ENCODE measurements at places on chromosomes 12 and 14. TPM values are rescaled to one million over a fixed set of nuclear protein-coding genes. Genes with fewer than 3 reads are reported as not detected.

HOMEZ gene
- 15.3 TPM for total RNA-seq

ACOT6 gene
- total RNA-seq, result not detected

PAPLN gene
- 5.6 TPM for total RNA-seq

FOXG1 gene
- total RNA-seq, result not detected

FITM1 gene
- 1.3 TPM for total RNA-seq

RIMBP2 gene
- total RNA-seq, result 5.4 TPM

ADCY6 gene
- total RNA-seq, result 207 TPM

OTX2 gene
- not detected for total RNA-seq

WIF1 gene
- 0.19 TPM for total RNA-seq

INSM2 gene
- not detected for total RNA-seq

CCDC196 gene
- 0.98 TPM for total RNA-seq

DDX54 gene
- 53.2 TPM for total RNA-seq

ALDH2 gene
- total RNA-seq, result 304 TPM

FOXN3 gene
- 154 TPM for total RNA-seq

LMO3 gene
- total RNA-seq, result 3.6 TPM

CD163 gene
- total RNA-seq, result 7.6 TPM

LUM gene
- total RNA-seq, result 83.2 TPM

PLEKHD1 gene
- total RNA-seq, result 0.06 TPM

GRCh38 chr14:86296173-86296572 lies 766.2 kb downstream of the FLRT2 start:
- no peak for DNase-seq

- no peak for DNase-seq
Measured at GRCh38 chr12:64733857-64734256, 25.3 kb downstream of the GNS start.

DNA sequence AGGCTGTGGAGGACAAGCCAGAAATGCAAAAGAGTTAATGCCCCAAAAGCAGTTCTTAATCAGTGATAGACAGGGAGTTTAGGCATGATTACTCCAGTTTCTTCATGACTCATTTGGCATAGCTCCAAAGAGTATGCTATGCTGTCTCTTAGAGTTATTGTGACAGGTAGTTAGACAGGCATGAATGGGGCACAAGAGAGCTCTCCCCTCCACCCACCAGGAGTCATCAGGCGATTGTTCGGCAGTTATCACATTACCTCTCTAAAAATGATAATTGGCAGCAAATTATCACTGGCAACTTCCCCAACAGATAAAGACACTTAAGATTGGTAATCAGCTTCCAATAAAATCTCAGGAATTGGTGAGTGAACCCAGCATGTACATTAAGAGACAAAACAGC lies 320.1 kb downstream of the DAD1 start:
- DNase-seq, result no peak

DNA sequence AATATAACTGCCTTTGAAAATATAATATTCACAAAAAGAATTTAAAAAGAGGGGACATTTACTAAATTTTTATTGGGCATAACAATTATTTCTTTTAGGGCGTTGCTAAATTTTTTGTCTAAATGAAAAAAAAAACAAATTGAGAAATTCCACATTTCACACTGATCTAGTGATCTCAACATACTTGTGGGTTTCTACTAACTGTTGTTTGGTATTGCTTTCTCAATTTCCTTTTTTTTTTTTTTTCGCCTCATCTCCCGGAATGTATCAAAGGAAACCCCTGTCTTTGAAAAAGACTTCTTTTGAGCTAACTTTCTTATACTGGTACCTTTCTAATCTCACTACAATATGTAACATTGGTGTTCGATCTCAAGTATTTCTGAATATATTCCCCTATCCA lies at the start of gene CLEC4D:
TSS of gene CLEC4D (plus strand) at position 248 of the 400 bp plus-strand sequence. CDS start 230 bp downstream, outside the sequence.
- DNase-seq, result no peak

DNA sequence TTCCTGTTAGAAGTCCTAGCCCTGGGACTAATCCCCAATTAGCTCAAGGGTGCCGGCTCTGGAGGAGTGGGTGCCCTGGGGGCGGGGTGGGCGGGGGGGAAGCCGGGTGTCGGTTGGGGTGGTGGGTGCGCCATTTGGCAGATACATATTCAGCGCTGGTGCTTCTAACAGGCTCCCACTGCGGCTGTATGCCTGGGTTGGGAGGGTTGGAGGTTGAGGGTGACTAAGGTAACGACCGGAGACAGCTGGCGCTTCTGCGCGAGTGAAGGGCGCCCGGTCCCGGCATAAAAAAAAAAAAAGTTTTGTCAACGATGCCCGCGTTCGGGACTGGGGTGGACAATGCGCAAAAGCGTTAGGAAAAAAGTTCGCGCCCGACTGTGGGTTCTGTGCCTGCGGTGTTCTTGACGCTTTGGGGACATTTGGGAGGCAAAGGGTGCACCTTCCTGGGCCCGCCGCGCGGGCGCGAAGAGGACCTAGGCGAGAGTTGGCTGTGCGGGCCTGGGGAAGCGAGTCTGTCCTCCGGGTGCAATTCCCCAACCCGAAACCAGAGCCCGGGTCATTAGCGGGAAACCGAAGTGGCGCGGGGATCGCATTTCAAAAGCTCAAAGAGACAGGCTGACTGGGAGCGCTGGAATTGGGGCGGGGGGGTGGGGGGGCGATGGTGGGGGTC lies 19.2 kb downstream of the TBX3 start:
- DNase-seq, result no peak

DNA sequence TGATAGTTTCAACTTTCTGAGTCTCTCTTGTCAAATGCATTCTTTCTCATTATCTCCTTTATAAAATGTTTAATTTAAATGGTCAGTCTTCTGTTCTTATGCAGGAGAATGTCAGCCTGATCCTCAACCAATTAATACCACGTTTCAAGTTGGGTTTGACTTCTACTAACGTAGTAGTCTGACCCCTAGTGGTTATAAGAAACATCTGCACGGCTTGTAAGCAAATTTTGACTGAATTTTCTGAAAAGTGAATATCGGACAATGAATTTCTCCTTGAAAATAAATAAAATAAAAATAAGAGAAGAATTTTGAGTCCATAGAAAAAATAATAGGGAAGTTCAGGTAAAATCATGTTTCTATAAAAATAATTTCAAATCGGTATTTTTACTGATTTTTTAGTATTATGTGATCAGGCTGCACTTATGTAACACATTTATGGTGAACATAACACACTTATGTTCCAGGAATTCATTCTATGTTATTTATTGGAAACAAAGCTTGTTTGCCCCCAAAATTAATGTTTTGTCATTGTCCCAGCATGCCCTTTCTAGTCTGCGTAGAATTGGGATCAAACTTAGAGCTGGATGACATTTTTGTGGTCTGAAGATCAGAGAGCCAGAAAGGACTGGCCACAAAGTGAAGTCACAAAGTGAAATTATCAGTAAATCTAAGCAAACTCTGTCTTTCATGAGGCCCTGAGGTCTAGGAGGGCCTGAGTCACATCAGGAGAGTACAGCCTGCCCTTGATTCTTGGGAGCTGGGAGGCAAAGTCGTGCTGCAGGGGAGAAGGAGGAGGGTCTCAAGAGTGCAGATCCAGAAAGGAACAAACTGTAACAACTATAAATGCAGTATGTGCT lies 101.2 kb upstream of the STXBP6 start:
- DNase-seq, result peak; percentile 4

GRCh38 chr12:89834676-89835075 lies 126.0 kb upstream of the ATP2B1 start:
- no peak for DNase-seq

- no peak for DNase-seq
Measured at GRCh38 chr12:126982707-126983106, 1284.3 kb upstream of the TMEM132C start.

GRCh38 chr14:23633160-23633701 lies 2.9 kb upstream of the DHRS2 start:
- no peak for DNase-seq

DNA sequence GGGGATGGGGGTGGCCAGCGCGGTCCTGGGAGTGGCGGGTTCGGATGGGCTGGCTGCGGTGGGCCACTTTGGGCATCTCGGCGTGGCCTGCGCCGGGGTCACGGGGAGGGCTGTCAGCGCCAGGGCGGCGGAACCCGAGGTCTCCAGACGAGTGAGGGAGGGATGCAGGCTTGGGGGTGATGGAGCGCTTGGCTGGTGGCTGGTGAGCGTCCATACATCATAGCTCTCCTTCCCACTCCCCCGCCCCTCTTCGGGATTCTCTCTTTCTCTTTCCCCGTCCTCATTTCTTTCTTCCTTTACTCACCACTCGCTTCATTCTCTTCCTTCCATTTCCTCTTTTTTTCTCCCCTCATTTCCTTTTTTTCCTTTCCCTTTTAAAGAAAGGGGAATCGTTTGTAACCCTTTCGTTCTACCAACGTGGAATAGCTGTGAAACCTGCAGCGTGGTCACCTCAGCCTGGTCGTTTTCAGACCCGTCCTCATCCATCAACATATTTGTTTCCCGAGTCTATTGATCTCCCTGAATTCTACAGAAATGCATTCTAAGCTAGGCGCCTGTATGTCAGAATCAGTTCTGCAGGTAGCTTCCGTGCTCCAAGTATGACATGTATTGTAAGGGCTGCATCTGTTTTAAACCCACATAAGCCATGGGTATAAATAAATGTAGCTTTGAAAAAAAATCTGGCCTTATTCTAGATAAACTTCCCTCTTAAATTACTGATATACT lies 260.3 kb upstream of the E2F7 start:
- DNase-seq, result no peak

DNA sequence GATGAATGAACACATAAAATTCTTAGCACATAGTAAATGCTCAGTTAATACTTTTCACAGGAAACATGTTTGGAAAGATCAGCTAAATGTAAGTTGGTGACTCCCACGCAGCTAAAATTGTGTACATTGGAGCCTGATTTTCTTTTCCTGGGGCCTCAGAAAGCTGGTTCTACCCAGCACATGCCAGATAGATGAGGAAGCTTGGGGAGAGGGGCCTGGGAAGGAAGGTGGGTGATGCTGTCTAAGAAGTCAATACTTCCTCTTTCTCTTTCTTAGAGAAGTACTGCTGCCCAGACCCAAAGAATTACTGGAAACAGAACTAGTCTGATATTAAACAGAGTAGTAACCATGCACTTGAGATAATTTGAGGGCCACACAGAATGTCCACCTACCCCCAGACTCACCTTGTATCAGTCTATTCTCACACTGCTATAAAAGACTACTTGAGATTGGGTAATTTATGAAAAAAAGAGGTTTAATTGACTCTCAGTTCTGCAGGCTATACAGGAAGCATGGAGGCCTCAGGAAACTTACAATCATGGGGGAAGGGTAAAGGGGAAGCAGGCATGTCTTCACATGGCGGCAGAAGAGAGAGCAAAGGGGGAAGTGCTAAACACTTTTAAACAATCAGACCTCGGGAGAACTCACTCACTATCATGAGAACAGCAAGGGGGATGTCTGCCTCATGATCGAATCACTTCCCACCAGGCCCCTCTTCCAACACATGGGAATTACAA lies 123.3 kb upstream of the MED13L start:
- DNase-seq, result no peak

GRCh38 chr12:132561427-132562156 lies 48.8 kb downstream of the LRCOL1 start:
- peak; percentile 46 for DNase-seq

- no peak for DNase-seq
Measured at GRCh38 chr14:59869381-59870255, 958 bp downstream of the RTN1 start.

- DNase-seq, result no peak
Measured at GRCh38 chr12:103929784-103930033, 501 bp upstream of the HSP90B1 start.

- DNase-seq, result peak; percentile 67
Measured at GRCh38 chr12:2112401-2112800, 59.6 kb downstream of the CACNA1C start.

DNA sequence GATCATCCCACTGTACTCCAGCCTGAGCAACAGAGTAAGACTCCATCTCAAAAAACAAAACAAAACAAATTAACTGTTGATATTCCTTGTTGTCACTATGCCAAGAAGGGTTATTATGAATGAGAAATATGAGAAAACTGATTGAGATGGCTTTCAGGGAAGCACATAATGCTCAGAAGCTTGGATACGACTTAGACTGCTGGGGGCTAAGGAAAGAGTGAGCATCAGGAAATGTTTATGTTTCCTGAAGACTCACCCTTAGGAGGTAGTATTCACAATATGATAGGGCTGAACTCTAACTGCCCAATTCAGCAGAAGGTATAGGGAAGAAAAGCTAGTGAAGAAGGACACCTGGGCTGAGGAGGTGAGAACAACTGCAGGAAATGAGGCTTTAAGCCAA lies 6.3 kb downstream of the STYK1 start:
- no peak for DNase-seq

GRCh38 chr12:3752096-3752709 lies 706 bp downstream of the CRACR2A start:
- DNase-seq, result peak; percentile 75

- no peak for DNase-seq
Measured at GRCh38 chr12:113127791-113128199, 7.8 kb downstream of the RASAL1 start.

DNA sequence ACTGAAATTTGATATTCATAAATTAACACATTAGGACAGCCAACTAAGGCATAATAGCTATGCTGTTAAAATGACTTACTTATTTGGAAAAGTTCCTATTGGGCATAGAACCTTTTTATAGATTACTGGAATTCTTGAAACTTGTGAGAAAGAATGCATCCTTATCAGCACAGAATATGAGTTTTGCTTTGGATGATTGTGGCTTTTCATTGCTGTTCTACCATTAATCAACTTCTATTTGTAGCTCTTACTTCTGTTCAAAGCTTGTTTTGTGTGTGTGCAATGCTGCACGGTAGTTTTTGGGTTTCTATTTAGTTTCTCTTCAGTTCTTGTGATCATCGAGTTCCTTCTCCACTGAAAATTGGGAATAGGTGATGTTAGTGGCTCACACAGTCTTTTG lies 152.4 kb upstream of the PELI2 start:
- no peak for DNase-seq

GRCh38 chr12:55188974-55189556 lies 31.8 kb upstream of the OR10A7 start:
- no peak for DNase-seq

DNA sequence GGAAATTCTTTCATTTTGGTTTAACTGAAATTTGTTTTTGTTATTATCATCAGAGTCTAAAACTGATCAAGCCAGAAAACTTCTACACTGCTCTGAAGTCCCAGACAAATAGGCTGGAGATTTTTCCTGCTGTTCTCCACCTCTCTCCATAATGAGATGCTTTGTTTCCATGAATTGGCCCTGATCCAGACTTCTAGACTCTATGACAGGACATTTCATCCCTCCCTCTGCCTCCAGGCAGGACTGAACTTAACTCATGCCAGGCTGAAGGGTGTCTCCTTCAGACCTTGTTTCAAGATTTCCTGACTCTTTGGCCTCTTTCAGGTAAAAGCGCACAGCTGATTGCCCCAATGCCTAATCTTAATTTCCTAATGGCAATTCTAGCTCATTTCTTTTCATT lies 69.1 kb upstream of the HOXC13 start:
- DNase-seq, result no peak

All from mucosa of descending colon (tissue), 3 donors.